ENCODE measurements at places on chromosomes 13 and 19.

- DNase-seq, result no peak
These were observed 730 bp upstream of the ABCC4 start for GRCh38 chr13:95301968-95302393.

GRCh38 chr13:104170980-104171555, 1104.9 kb upstream of the SLC10A2 start:
- DNase-seq, result no peak

DNA sequence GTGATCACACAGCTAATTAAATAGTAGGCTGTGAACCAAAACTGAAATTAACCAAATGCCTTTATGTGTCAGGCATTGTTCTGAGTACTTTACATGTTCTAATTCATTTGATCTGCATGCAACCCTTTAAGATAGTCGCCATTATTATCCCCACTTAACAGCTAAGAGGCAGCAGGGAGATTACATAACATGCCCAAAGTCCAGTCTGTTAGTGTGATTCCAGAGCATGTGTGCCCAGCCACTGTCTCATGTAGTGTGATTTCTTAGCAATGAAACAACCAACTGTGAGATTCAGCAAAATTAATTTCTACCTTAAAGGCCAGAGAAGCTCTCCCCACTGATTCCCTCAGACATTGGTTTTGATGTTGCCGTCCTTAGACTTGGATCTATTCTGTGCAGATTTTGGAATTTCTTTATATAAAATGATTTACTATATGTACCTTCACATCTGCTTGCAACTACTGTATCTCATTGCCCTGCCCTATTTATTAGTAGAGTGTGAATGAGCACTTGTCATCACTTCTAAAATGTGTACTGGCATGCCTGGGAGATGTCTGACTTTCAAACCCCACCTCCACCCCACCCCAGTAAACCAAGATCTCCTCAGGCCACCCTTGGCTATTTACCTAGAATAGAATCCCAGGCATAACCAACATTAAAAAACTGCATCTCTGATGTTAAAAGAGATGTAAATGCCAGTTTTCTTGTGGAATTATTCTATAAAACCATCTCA, 41.2 kb downstream of the POLR1D start:
- no peak for DNase-seq

DNA sequence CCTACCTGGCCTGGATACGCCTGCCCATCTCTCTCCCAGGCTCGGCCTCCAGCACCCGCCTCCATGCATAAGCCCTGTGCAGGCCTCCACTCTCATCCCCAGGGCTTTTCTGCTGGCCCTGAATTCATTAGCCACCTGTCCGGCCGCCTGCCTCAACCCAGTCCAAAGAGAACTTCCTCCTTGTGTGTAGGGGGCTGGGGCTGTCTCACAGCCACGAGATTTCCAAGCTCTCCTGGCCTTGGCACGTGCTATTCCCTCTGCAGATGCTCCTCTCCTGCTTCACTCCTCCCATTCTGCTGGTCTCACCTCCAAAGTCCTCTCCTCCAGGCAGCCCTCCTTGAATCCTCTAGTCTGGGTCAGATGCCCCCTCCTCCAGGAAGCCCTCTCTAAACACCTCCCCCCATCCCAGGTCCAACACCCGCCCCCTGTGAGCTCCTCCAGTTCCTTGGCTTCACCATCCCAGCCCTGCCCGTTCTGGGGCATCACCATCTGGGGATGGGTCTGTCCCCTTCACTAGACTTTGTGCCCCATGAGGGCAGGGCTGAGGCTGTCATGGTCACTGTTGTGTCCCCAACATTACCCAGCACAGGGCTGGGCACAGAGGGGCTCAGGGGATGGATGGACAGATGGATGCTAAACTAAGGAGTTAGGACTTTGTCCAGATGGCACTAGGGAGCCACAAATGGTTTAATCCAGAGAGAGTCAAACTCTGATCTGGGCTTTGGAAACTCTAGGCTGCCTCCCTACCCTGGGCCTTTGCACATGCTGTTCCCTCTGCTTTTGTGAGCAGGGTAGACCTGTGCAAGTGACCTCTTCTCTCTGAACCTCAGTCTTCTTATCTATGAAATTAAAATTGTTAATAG, 14.8 kb downstream of the MEIS3 start:
- no peak for DNase-seq

DNA sequence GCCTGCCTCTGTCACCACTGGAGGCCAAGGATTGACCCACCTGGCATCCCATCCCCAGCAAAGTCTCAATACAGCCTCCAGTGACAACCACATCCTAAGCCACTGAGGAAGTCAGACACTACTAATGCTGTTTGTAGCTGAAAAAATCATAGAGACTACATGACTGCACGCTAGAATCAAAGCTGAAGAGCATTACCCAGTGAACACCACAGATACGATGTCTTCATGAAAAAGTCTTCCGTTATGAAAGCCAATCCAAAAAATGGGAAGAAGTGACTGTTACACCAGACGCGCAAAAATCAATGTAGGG, 11.1 kb upstream of the NUP62 start:
- no peak for DNase-seq

DNA sequence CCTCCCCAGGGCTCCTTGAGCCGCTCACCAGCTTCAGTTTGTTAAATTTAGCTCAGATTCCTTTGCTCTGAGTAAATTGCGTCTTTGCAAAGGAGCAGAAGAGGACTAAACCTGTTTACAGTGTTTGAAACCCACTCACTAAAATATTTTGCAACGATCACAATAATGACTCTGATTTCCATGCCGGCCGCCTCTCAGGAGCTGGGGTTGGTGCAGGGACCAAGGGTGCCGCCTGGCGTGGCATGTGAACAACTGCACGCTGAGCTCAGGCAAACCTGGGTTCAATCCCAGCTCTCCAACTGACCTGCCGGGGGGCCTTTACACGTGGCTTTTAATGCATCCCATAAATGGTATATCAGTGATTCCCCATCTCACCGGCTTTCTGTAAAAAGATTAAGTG, 68.7 kb upstream of the CACNA1A start:
- DNase-seq, result no peak

DNA sequence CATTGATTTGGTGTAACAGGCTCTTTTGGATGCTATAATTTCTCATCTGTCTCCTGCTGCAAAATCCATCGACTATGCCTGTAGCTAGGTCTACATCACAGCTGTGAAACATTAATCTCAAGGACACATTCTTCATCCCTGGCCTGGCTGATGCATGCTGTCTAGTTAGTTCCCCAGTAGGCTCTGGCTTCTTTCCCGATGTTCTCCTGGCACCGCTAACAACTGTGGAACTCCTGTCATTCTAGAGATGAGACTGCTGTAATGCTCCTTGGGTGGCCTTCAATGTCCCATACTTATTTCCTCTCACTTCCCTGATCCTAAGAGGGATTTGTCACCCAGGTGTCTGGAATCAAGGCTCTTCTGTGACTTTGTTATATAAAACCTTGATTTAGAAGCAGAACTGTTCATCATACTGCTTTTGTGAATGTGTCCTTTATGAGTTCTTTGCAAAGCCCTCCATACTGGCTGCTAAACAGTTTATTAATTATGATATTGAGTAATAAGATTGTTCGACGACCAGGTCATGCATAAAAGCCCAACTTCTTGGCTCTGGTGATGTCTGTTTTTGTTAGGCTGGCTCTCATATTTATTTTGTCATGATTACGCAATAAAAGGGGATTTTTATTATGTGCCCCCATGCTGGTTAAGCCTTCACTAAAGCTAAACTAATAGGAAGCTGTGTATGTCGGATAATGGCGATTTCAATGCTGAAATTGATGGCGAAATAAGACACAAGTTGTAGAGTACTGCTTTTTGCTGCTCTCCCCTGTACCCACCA, 227.5 kb downstream of the DCT start:
- no peak for DNase-seq

DNA sequence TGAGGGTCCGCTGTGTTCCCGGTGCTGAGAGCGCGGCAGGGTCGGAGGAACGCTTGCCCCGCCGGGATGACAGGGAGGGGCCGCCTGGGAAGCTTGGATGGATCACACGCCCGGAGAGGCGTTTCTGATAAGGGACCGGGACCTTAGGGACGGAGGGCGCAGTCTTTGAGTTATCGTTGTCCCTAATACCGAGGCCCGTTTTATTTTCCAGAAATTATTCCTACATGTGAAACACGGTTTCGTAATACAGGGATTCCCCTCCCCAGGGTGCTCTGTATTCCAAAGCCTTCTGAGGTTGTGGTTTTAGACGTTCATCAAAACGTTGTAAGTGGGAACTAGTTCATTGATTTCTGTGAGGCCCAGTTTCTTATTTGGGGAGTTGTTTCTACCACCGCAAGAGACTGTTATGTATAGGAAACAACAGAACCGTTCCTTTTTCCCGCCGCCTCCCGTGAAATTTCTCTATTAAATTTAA, 752 bp downstream of the PDCD5 start:
- no peak for DNase-seq

DNA sequence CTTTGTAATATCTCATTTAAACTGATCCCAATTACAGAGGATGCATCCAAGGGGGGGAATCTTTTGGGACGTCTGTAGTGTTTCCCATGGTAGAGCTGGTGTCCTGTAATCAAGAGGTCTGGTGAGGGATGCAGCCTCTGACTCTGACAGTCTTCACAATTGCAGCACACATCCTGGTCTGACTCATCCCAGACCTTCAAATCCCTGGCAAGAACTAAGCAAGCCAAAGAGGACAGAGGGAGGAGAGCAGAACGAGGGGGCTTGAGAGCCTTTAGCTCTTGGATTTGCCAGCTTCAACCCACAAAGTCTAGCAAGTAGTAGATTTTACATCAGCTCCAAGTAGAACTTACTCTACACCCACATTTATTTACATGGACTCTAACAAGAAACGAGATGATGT, 17.3 kb upstream of the FCGBP start:
- DNase-seq, result no peak

DNA sequence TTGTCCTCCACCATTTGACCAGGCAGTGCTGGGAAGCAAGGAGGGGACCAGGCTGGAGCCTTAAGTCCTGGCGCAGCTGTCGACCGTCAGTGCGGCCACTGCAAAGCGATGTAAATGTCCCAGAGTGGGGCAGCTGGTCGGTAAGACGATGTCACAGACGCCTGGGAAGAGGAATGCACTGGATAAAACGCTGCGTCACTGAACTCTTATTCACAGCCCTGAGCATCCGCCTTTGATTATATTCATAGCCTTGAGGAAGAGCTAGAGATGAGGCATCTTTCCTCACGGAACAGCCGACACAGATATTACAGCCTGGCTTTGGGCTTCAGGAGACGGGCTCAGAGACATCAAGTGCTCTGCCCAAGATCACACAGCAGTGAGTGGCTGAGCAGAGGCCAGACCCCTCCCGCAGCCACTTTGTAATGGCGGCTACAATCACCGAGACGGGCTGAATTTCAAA, 17.6 kb upstream of the TUBGCP3 start:
- DNase-seq, result no peak

GRCh38 chr19:21566073-21566472, 60.7 kb downstream of the ZNF429 start:
- no peak for DNase-seq

- no peak for DNase-seq
These were observed 196.3 kb downstream of the LHFPL6 start for GRCh38 chr13:39406688-39407087.

GRCh38 chr19:46472592-46472991, 1.2 kb upstream of the PNMA8A start:
- DNase-seq, result no peak

- no peak for DNase-seq
These were observed 86.7 kb downstream of the SCGB2B2 start for GRCh38 chr19:34590228-34590627.

DNA sequence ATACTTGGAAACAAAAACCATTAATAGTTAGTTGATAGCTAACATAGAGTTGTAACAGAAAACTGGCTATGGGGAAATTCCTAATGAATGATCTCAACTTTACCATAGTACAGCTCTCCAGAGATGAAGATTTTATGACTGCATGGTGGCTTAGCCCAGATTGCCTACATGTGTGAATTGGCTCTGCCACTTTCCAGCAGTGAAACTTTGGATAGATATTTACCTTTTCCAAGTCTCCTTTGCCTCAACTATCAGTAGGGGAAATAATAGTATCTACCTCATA, 161.1 kb downstream of the LACC1 start:
- no peak for DNase-seq

- DNase-seq, result no peak
These were observed 2.4 kb upstream of the URI1 start for GRCh38 chr19:29939628-29940027.

GRCh38 chr13:26619358-26619757, 61.9 kb downstream of the WASF3 start:
- no peak for DNase-seq

DNA sequence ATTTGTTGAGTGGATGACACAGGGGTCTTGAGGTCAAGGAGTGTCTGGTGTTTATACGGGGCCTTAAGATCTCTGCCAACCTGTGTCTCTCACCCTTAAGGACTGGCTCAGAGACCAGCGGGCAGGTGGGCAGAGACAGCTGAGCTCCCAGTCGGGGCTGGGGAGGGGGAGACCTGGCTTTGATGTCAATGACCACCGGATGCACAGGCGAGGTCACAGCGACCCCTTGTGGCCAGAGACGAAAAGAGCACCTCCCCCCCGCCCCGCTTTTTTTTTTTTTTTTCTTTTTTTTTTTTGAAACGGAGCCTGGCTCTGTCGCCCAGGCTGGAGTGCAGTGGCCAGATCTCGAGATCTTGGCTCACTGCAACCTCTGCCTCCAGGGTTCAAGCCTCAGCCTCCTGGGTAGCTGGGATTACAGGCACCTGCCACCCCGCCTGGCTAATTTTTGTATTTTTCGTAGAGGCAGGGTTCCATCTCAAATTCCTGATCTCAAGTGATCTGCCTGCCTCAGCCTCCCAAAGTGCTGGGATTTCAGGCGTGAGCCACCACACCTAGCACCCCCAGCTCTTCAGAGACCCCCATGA, 12.1 kb upstream of the KLK14 start:
- peak; percentile 17 for DNase-seq

- no peak for DNase-seq
These were observed 521.9 kb downstream of the DIAPH3 start for GRCh38 chr13:59641817-59642216.

DNA sequence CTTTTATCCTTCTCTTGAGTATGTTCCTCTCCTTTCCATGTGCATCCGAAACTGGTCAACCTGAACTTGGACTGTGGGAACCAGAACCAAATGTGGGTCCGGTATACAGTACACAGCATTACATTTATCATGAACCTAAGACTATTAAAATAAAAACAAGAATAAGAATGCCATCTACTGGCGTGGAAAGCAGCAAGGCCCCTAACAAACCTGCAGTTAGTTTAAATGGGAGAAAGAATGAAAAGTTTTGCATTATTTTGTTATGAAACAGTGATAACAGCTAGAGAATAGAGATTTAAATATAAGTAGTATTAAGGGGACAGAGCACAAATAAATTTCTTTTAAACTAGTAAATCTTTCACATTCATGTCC, 159.5 kb downstream of the RBM26 start:
- DNase-seq, result no peak

Data from activated CD4-positive, alpha-beta T cell treated with anti-CD3 and anti-CD28 coated beads for 24 hours (primary cell).